ENCODE measurements at places on chromosomes 5 and 9.
A peak's percentile ranks its signal among the peaks of the same experiment; 100 is the strongest.

DNA sequence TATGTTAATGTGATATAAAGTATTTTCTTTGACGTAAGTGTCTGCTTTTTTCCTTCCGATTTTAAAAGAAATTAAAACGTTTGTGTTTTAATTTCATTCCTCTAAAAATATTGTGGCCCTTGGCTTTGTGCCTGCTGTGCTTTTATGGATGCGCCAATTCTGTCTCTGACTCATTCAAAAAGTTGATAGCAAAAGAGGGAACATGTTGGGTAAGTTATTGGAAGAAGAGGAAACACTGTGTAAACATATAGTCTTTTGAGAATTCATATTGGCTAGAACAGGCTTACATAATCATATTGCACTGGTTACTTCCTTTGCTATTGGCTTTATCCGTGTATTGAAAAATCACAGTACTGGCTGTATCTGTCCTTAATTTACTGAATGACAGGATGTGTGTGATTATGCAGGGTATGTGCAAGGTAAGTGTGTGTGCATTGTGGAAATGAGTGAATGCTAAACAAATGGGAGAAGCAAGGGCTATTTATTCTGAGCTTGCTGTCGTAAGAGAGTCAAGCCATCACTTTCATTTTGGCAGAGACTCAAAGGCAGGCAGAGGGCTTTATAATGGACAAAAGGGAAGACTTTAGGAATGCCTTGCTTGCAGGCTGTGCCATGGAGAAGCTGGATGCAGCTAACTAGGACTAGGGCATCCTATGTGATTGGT is 67.8 kb downstream of the SGCD start:
- DNase-seq: no peak

GRCh38 chr5:142966121-142966420 is 195.9 kb downstream of the ARHGAP26 start:
- DNase-seq: no peak

- no peak for DNase-seq
These were observed 8.5 kb upstream of the ACSL6 start for GRCh38 chr5:132019857-132020555.

- DNase-seq: no peak
These were observed 180.7 kb upstream of the PTGER4 start for GRCh38 chr5:40499007-40499406.

- peak; percentile 18 for DNase-seq
These were observed 174.2 kb upstream of the TBC1D2 start for GRCh38 chr9:98429613-98430012.

- no peak for DNase-seq
These were observed 13.0 kb upstream of the SCGB3A1 start for GRCh38 chr5:180604271-180604670.

GRCh38 chr5:176481711-176482110 is 33.5 kb downstream of the FAF2 start:
- DNase-seq: no peak

GRCh38 chr5:111394586-111394985 is 117.7 kb downstream of the STARD4 start:
- peak; percentile 9 for DNase-seq

GRCh38 chr9:74447451-74448193 is 49.5 kb upstream of the RORB start:
- no peak for DNase-seq

DNA sequence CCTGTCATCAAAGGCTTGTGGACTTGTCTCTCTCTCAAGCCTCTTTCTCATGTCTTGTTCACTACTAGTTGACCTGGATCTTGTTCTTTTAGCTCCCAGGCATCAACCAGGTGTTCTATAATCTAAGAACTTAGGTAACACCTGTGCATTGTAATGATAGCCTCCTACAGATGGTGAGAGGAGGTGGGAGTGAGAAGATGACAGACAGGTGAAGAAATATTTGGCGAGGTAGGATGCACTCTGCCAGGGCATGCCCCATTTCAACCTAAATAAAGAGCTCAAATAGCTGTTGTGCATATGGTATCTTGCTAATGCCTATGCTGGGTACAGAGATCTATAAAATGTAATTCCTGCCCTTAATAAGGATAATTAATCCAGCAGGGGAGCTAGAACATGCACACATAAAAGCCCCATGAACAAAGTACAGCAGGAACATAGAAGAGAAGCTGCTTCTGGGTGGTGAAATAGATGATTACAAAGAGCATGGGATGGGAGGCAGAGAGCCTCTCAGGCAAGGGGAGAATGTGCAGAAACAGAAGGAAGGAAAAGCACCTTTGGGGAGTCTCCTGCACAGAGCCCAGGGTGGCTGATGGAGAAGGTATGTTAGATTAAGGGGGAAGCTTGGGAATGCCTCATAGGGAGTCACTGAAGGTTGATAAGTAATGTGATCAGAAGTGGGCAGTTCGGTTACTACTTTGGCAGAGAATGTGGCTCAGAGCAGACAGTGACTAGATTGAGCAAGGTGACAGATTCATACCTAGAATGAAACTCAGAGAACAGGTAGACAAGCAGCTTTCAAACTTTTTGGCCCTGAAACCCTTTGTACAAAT is 28.0 kb upstream of the PLIN2 start:
- no peak for DNase-seq

DNA sequence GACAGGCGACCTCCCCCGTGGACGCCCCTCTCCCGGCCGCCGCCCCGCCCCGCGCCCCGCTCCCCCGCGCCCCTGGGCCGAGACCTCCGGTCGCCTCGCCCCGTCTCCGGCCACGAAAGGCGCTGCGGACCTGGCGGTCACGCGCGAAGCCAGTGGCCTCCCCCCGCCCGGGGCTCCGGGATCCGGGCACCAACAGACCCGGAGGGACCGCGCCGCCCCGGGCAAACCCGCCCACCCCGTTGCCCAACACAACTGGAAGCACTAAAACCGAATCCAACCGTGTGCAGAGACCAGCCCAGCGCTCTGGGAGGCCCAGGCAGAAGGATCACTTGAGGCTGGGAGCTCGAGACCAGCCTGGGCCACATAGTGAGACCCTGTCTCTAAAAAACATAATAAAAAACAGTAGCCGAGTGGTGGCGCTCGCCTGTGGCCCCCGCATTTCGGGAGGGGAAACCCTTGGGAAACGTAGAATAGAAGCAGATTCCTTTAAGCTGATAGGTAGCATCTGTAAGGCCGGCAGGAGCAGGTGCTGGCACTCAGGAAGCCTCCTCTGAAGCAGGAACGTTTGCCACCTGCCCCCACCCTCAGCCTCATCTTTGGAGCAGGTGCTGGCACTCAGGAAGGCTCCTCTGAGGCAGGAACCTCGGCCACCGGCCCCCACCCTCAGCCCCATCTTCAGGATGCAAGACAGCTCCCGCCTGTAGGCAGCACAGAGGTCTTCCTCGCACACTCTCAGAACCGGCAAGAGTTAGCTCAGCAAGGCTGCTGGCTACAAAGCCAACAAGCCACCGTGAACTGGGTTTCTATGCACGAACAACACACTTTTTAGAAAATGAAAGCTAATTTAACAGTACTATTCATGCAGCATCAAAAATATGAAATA is 4.6 kb upstream of the SLC9A3 start:
- DNase-seq: no peak

GRCh38 chr5:156913719-156914370 is 49.2 kb downstream of the TIMD4 start:
- DNase-seq: no peak
